Left lung (tissue), 14 donors: ENCODE measurements at places on chromosomes 1 and 21. TPM values are rescaled to one million over a fixed set of nuclear protein-coding genes. Genes with fewer than 3 reads are reported as not detected.

DNA sequence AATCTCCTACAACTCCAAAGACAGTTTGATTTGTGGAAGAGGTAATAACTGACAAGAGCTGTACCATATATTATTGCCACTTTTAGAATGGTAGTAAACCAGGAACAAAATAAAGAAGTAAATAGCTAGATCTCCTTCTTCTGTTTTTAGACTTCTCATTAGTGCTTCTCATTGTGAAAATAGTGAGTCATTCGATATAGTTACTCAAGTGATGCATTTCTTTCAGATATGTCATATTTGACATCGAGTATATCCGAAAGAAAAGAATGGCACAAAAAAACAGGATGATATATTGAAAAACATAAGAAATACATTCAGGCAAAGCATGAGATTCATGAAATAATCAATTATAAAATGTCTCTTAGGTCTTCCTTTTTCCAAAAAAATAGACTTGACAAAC, 1346.1 kb downstream of the BRINP3 start:
- no peak for DNase-seq

DNA sequence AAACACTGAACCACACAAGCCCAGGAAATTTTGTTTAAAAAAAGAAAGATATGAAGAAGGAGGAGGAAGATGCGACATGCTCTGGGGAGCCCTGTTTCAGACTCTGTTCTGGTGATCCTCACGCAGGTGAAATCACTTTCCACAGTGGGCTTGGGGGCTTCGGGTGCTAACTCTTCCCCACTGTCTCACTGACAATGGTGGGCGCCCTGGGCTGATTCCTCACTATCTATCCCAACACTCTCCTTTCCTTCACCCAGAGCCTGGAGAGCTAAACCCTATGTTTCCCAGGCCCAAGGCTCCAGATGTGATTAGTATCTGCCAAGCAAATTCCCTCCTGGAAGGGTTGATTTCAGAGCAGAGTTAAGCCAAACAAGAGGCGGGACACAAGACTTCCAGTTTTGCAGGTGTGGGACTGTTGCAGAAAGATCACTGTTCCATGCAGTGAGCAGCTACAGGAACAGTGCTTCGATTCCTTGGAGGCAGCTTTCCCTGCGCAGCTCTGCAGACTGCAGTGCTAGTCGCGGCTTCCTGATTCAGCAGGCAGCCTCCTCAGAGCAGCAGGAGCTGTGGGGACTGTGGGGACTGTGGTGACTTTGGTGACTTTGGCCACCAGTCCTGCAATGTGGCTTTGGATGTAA, 168.3 kb downstream of the RHOU start:
- DNase-seq, result no peak

- no peak for DNase-seq
These were observed 223.2 kb downstream of the FOXD2 start for GRCh38 chr1:47661040-47661439.

Gene MEGF6
- polyA plus RNA-seq, result 69.1 TPM
